Right atrium auricular region (tissue), 2 donors: ENCODE measurements at places on chromosomes 7 and 10.

GRCh38 chr7:128275681-128276080 lies 34.6 kb downstream of the LEP start:
- no peak for DNase-seq

DNA sequence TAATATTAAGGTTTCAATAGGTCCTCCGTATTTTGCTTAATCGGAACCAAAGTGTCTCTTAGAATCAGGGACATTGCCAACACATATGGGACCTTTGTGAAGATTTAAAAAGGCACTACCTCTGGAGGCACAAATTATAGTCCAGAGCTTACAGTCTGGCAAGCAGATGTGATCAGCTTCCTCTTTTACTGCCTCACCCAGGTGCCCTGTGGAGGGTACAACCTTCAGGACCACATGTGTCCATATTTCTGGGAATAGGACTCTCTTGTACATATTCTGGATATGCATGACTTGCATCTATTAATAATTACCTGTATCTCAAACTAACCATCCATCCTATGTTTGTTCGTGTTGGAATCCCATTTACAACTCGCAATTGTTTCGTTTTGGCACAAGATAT lies 60.0 kb downstream of the HGF start:
- no peak for DNase-seq

GRCh38 chr7:1691096-1691495 lies 21.0 kb downstream of the ELFN1 start:
- DNase-seq, result no peak

- DNase-seq, result peak; percentile 28
These were observed 10.1 kb downstream of the LRRC18 start for GRCh38 chr10:48929413-48929990.

DNA sequence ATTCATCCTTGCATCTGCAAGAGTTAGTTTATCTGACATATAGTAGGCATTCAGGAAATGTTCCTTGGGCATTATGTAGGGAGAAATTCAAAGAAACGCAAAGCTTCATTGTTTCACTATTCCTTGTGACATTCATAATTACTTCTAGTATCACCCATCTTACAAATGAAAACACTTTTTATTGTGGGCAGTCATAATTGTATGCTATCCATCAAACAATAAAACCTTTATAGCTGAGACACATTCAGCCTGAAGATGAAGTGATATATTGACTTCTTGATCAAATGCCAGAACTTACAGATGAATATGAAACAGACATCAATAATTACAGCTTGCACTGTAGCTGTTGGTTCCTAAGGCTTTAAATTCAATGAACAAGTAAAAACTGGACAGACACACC lies 36.4 kb downstream of the FAM204A start:
- no peak for DNase-seq

- no peak for DNase-seq
These were observed 209.7 kb downstream of the OTUD1 start for GRCh38 chr10:23648618-23649017.

DNA sequence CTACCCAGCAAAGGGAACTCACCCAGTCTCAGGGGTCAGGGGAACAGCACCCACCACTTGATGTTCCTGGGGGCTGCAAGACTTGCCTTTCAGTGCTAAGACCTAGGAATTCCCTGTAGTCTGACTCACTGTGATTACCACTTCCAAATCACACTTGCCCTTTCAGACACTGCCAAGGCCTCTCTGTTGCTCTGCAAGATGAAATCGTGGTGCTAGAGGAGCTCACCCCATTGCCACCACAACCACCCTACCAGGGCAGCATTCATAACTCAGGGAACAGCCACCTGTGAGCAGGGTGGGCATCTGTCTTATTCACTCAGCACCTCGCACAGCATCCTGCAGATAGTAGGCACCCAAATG lies 36.5 kb downstream of the XPNPEP1 start:
- DNase-seq, result peak; percentile 46

- no peak for DNase-seq
These were observed 241.7 kb downstream of the TMEM26 start for GRCh38 chr10:61211468-61211867.

DNA sequence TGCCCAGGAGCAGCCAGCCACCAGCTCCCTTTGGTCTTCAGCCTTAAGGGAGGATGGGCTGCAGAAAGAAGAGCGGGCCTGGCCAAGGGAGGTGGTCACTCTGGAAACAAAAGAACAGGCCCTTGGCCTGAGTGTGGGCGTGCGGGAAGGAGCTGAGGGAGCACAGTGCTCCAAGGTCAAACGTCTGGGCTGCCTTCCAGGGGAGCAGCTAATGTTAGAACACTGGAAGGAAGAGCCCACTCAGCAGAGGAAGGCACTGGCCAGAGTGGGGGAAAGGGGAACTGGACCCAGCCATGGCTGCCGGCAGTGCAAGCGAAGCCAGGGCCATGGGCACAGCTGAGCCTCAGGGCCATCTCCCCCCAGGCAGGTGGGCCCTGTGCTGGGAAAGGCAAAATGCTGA lies 42.7 kb downstream of the FAM53B start:
- DNase-seq, result peak; percentile 94

- DNase-seq, result no peak
These were observed 306.0 kb downstream of the TFEC start for GRCh38 chr7:115724400-115725056.

DNA sequence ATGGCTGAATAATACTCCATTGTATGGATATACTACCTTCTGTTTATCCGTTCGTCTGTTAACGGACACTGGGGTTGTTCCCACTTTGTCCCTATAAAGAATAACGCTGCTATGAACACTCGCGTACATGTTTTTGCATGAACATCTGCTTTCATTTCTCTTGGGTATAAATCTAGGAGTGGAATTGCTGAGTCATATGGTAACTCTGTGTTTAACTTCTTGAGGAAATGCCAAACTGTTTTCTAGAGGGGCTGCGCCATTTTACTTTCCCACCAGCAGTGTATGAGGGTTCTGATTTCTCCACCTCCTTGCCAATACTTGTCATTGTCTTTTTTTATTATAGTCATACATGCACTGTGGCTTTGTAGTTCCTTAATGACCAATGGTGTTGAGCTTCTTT lies 20.6 kb upstream of the RASSF4 start:
- DNase-seq, result peak; percentile 13

DNA sequence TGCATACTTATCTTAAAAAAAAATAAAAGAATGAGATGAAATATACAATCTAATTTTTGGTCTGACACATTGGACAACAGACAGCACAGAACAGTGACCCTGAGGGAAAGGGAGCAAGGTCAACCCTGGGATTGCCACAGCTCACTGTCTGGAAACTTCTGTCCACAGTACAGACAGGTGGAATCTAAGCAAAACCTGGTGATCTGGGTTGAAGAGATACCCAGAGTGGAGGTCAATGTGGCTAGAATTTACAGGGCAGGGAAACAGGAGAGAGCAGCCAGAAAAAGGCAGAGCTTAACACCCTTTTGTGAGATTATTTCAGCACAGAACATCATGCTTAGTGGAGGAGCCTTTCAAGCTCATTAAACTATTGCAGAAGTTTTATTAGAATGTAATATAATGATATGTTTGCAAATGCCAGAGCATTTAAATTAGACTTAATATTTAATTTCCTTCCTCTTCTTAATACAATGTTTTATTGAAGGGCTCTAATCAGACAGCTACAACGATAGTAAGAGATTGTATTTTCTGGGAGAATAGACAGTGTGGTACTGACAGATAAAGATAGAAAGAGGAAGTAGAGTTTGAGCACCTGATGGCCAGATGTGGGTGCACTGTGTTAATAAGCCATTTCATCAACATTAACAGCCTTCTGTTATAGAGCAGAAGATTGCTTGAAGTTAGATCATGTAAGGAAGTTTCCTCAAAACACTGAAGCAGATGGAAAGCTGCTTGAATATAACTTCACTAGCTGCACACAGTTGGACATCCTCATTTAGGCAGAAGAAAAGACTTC lies 309.4 kb downstream of the HGF start:
- DNase-seq, result no peak

- DNase-seq, result no peak
These were observed 16.3 kb upstream of the BAMBI start for GRCh38 chr10:28661035-28661434.

- peak; percentile 90 for DNase-seq
These were observed at the start of gene SEMA3C for GRCh38 chr7:80918909-80919721. SEMA3C (minus strand) TSS chr7:80919051; CDS start chr7:80916781, 2,270 bp downstream.

- no peak for DNase-seq
These were observed 107.1 kb downstream of the INPP5A start for GRCh38 chr10:132644527-132645246.

GRCh38 chr10:128306535-128306934 lies 180.3 kb upstream of the MKI67 start:
- DNase-seq, result no peak

- DNase-seq, result no peak
These were observed 206.8 kb upstream of the MTPN start for GRCh38 chr7:136183981-136184380.

DNA sequence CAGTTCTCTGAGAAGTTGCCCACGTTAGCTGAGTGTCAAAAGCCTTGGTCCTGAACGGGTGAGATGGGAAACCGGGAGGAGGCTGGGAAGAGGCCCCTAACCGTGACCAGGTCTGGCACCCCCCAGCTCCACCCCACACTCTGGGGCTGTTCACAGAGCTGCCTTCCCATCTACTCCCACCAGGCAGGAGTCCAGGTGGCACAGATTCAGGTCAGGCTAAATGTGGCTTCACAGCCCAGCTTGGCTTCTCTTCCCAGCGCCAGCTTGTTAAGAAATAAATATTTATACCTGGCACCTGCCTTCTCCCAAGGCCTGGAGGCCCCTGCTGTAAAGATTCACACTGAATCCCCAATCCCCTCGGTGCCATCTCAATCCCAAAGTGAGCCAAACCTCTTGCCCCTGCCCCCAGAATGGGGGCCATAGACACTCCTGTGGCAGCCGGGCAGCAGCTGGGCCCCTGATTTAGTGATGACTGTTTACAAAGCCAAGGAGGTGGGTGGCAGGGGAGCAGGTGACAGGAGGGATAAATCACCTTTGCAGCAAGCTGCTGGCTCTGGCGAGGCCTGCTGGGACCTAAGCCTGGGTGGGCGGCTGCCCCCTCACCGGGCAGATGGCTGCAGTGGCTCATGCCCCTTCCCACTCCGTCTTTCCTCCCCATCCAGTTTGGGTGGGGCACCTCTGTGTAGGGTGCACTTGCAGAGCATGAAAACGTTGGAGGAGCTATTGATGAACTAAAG lies 72.5 kb downstream of the GOLGA7B start:
- DNase-seq, result no peak

DNA sequence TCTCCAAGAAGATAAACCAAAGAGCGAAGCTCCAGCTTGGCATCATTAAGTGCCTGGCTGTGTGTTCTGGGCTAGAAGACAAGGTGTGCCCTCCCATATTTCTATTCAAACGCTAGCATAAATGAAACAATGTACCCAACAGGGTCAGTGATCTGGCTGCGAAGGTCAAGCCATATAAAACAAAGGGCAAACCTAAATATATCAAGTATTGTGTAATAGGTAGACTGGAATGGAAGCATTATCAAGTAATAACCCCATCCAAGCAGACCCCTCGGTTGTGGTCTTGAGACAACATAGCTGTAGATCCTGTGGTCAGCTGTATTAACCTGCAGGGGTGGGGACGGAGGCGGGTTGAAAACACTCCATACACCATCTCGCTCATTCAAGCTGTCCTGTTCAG lies 31.6 kb upstream of the TNKS2 start:
- no peak for DNase-seq

GRCh38 chr7:146002431-146003078 lies 114.0 kb upstream of the CNTNAP2 start:
- DNase-seq, result no peak

- DNase-seq, result no peak
These were observed 593.6 kb downstream of the GRM8 start for GRCh38 chr7:126659124-126659523.

- DNase-seq, result no peak
These were observed 115.8 kb downstream of the THSD7A start for GRCh38 chr7:11716185-11716584.

DNA sequence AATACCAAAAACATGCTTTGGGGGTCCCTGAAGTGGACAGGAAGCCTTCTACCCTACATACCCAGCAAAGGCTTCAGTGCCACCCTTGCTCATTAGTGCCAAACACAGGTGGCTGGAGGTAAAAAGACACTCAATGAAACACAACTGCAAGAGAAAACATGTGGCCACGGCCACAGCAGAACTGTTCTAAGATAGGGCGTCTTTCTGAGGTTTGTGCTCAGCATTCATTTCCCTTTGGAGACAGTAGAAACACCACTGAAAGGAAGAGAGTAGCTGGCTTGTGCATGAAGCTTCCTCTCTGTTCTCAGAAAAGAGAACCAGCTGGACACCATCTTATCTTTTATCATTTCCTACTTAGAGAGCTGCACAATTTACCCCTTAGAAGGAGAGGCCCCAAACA lies 143.0 kb downstream of the PLXNA4 start:
- DNase-seq, result no peak

GRCh38 chr7:80139236-80139635 lies 4.6 kb downstream of the GNAI1 start:
- DNase-seq, result no peak

GRCh38 chr7:66315192-66315591 lies 110.1 kb downstream of the TPST1 start:
- no peak for DNase-seq

GRCh38 chr10:51047857-51048256 lies 26.4 kb upstream of the PRKG1 start:
- no peak for DNase-seq

GRCh38 chr7:139738101-139738489 lies 39.7 kb downstream of the HIPK2 start:
- peak; percentile 57 for DNase-seq

GRCh38 chr10:63561341-63561740 lies 40.1 kb downstream of the REEP3 start:
- DNase-seq, result no peak
